Germinal center (tissue), 1 donor: ENCODE measurements at places on chromosomes 2 and 18.

DNA sequence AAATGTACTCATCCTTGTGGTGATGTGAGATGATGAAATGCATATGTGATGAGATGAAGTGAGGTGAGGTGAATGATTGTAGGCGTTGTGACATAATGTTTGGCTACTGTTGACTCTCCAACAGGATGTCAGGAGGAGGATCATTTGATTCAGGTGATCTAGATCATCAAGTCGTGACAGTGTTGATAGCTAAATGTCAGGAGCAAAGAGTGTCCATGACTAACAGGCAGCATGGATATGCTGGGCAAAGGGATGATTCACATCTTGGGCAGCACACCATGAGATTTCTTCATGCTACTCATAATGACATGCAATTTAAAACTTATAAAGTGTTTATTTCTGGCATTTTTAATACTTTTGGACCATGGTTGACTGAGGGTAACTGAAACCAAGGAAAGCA is 40.2 kb upstream of the UBXN4 start:
- no peak for DNase-seq

- DNase-seq: no peak
These were observed at the start of gene FER1L5 for GRCh38 chr2:96642564-96643360. Gene FER1L5, plus strand, starts transcription at chr2:96642764. Its CDS starts 73 bp downstream, at chr2:96642837.

DNA sequence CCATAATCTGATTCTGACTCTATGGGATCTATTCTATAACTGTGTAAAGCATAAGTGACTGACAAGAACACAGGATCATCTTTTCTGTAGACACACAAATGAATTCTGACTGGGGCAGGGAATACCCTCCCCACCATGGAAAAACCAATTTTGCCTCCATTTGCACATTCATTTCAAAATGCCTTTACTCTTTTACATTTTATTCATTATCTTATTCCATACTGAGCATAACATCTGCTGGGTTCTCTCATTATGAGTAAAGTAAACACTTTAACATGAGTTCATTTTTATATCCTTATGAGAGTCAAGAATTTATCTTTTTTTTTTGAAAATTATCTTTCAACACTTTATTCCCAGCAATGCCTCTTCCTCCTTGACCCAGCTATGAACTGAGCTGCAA is 163.5 kb downstream of the RNF152 start:
- no peak for DNase-seq

DNA sequence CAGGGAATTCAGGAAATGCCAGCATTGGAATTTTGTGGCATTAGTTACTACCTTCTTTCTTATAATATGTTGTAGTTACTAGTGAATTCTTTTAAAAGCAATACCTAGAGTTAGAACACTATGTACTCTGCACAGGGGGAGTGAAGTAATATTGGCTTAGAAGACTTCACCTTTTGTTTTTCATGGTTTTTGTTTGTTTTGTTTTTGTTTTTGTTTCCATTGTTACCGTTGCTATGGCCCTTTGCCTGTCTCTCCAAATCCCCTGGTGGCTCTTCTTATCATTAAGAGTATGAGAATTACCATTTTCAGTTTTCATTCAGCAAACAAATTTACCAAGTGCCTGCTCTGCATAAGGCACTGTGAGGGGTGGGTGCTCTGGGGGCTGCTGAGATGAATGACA is 160.1 kb downstream of the HAUS1 start:
- DNase-seq: no peak

DNA sequence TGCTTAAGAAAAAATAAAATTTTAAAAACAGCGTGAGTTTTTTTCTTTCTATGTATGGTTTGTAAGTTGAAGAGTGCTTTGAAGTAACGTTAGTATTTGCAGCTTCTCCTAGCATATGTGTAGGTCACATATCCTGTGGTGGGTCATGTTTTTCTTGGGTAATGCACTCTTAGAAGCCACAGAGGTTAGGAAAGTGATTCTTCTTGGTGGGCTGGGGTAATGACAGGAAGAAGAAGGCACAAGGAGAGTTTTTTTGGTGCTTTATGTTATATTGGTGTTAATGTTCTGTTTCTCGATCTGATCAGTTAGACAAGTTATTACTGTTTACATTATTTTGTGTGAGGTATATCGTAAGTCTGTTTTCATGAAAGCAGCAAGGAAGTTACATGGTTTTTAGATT is 109.0 kb downstream of the ICA1L start:
- no peak for DNase-seq

DNA sequence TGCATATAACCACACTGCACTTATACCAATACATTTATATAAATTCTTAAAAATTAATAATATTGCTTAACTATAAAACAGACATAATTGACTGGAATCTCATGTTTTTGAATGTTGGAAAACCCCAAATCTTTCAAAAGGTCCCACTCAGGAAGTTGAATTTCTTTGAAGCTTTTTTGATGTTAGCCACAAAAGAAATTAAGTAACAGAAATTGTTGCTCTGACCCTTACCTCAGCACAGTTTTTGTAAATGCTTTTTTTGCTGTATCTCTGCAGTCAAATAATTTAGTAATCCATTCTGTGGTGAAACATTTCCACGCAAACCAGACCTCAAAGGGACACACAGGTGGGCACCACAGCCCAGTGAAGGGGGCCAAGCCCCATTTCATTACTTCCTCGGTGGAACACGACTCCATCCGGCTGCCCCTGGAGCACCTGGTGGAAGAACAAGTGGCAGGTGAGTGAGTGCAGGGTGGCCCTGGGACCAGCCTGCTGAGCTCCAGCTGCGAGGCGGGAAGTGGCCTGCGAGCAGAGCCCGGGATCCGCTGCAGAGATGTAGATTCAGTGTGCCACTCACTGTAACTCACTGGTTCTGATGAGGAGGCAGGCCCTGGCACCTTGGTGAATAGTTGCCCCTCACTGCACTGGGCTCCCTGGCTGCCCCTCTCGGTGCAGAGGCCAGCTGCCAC is 8.4 kb downstream of the SCLY start:
- DNase-seq: no peak

- no peak for DNase-seq
These were observed 348.3 kb upstream of the DSEL start for GRCh38 chr18:67864677-67865340.

- DNase-seq: no peak
These were observed 306.7 kb upstream of the CCDC68 start for GRCh38 chr18:55265984-55266383.

- peak; percentile 42 for DNase-seq
These were observed 104.2 kb upstream of the SPRED2 start for GRCh38 chr2:65536596-65536995.

GRCh38 chr18:77035380-77036187 is 97.0 kb downstream of the MBP start:
- no peak for DNase-seq

GRCh38 chr18:65592435-65592834 is 158.4 kb upstream of the CDH7 start:
- DNase-seq: no peak

DNA sequence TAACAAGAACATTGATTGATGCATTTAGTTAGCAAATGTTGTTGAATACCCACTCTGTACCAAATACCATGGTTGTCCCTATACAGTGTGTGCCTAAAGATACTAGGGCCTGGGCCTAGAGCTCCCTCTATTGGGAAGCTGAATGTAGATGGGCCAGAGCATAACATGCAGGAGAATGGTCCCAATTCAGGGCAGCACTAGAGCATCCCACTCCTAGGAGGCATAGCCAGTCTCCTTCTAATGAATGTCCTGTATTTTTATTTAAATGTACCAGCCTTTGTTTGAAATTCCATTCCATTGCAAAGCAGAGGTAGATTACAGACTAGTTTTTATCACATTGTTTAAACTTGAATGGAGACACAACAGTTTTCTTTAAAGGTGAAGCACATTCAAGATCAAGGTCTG is 90.6 kb downstream of the FEZ2 start:
- DNase-seq: peak; percentile 23

GRCh38 chr2:232979871-232980461 is 33.1 kb downstream of the NGEF start:
- DNase-seq: no peak

- no peak for DNase-seq
These were observed 958.8 kb upstream of the NRXN1 start for GRCh38 chr2:51990684-51991083.

GRCh38 chr18:22521026-22521707 is 103.5 kb upstream of the CTAGE1 start:
- no peak for DNase-seq

DNA sequence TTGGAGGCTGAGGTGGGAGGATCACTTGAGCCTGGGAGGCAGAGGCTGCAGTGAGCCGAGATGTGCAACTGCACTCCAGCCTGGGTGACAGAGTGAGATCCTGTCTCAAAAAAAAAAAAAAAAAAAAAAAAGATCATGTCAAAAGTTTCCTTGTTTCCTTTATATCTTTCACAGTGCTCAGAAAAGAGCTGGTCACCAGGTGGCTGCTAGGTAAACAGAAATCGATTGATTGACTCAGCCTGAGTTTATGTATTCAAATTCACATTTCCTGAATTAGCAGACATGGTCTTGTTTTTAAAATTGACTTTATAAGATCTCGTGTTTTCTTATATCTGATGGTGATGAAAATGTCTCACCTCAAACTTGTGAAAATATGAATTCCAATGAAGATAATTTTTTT is 261.8 kb upstream of the FANCL start:
- DNase-seq: no peak

DNA sequence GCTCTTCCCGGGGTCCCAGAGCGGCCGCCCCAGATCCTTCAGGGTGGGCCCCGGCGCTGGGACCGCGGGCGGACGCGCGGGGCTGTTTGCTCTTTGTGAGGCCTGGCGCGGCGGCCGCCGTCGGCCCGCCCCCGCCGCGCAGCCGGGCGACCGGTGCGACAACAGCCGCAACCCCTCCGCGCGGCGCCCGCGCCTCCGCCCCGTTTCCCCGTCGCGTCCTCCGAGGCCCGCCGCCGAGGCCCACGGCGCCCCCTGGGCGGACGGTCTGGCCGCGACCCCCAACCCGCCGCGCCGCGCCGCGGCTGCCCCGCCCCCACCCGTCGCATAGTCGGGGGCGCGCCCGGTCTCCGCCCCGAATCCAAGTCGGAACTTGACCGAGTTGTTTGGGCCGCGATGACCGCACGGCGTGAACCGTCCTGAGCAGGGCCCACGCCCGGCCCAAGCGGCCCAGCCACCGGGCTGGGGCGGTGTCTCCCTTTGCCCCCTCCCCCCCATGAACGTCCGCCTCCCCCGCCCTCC is 448 bp downstream of the YPEL5 start:
- DNase-seq: peak; percentile 41

DNA sequence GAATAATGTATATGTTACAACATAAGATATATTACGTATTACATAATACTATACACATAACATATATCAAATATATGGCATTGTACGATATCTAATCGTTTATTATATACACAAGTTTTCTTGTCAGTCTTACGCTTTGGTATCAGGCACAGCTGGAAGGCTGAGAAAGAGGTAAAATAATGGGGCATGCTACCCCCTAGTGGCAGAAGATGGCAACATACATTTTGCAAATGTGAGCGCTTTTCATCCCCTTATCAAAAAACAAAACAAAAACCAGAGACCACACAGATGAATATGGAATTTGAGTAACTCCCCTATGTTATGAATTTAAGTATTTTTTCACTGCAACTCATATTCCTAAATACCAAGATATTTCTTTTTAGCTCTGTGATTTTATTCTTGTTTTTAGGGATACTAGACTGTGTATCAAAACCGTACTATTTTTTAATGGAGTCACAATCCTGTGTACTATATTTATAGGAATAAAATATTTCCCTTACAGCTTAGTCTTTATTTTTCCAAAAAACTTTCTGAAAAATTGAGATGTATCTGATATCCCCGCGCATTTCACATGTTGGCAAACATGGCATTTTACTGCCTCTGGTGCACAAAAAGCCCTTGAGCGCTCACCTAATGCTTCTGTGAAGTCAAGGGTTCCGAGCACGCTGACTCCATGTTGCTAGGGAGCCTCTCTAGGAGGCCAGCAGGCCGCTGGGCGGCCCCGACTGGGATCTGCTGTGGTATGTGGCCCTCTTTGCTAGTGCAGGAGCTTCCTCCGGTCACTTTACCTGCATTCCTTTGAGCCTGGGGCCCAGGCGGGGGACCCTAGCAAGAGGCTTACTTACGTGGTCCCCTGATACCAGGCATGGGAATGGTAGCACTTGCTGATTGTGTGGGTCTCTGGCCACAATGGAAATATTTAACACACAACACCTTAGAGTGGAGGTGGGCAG is 62.5 kb downstream of the SLC4A3 start:
- peak; percentile 64 for DNase-seq
